ENCODE measurements at places on chromosomes 7 and 10.

DNA sequence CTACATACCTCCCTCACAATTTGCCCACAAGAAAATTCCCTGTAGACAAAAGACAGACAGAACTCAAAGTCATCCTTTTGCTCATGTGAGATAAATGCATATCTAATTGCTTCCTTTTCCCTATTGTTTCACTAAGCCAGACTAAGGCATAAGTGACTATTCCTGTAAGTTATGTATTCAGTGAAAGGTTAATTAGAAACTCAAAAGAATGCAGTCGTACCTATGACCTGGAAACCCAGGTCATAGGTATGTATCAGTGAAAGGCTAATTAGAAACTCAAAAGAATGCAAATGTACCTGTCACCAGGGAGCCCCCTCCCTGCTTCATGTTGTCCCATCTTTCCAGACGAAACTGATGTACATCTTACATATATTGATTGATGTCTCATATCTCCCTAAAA lies 10.3 kb upstream of the GARS1 start:
- DNase-seq = no peak

DNA sequence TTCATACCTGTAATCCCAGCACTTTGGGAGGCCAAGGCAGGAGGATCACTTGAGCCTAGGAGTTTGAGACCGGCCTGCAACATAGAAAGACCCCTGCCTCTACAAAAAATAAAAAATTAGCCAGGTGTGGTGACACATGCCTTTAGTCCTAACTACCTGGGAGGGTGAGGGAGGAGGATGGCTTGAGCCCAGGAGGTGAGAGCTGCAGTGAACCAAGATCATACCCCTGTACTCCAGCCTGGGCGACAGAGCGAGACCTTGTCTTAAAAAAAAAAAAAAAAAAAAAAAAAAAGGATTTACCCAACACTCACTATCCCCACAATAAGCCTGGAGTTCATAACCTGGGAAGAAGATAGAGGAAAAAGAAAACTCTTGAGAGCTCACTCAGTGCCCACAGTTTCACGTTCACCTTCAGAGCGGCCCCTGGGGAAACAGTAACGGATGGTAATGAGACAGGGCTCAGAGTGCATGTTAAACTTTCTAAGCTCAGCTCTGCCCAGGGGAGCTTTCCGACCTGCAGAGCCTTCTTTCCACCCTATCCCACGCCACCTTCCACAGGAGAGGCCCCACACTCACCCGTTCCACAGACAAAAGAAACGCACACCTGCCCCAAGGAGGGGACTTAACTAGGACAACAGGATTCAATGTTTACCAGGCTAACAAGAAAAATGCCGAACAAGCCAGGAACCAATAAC lies 259.8 kb upstream of the KLF14 start:
- no peak for DNase-seq

- DNase-seq = no peak
Measured at GRCh38 chr7:7639847-7640220, 718 bp upstream of the UMAD1 start.

DNA sequence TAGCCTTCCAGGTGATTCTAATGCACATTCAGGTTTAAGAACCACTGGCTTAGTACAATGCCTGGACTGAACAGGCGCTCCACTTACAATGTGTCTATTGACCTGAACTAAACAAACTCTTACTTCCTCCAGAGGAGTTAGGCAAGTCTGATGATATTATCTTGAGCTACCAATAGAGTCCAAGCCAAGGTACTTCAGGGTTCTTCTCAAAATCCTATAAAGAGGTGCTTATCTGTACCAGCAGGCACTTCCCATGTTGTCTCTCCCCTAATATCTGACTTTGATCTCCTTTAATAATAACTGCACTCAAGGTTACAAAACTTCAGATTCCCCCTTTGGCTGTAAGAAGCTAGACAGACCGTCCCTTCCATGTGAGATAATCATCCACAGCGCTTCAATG lies 157.0 kb upstream of the SVIL start:
- DNase-seq = no peak

- DNase-seq = no peak
Measured at GRCh38 chr7:24831240-24831639, 74.0 kb upstream of the GSDME start.

DNA sequence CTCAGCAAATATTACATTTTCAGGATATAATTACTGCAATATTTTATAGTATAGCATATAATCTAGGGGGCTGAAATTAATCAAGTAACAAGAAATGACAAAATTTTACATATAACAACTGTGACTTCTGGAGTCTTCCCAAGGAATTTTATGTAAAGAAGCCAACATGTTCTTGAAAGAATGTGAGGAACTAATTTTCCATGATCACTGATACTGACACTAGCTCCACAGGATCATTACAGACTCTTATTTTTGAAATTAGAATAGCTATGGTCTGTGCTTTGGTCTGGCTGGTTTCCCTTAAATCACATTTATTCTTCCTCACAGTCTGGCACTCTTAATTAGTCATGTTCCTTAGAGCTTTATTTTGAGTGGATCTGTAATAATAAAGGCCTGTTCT lies 267.7 kb upstream of the SEMA3A start:
- DNase-seq = no peak

DNA sequence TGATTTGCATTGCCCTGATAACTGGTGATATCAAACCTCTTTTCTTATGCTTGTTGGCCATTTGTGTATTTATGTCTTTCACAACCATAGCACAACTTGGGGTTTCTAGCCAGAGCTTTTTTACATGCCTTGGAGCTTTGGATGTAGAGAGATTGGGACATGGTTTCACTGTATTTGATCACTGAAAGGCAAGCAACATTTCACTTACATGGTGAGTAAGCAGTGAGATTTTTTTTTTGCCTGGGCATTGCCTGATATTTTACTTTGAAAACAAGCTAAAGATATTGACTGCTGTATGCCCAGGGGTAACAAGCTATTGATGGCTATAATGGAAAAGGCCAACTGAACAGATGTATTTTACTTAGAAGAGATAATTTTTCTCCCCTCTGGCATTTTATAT lies 259.0 kb downstream of the PHTF2 start:
- DNase-seq = no peak

- DNase-seq = no peak
Measured at GRCh38 chr7:51369746-51370145, 53.1 kb upstream of the COBL start.

All from stimulated activated CD8-positive, alpha-beta memory T cell treated with anti-CD3 and anti-CD28 coated beads, Interleukin-15, amount 100 ng/mL, for 1 hour (primary cell).